ENCODE measurements at places on chromosomes 2 and 18.
A peak's percentile ranks its signal among the peaks of the same experiment; 100 is the strongest.

DNA sequence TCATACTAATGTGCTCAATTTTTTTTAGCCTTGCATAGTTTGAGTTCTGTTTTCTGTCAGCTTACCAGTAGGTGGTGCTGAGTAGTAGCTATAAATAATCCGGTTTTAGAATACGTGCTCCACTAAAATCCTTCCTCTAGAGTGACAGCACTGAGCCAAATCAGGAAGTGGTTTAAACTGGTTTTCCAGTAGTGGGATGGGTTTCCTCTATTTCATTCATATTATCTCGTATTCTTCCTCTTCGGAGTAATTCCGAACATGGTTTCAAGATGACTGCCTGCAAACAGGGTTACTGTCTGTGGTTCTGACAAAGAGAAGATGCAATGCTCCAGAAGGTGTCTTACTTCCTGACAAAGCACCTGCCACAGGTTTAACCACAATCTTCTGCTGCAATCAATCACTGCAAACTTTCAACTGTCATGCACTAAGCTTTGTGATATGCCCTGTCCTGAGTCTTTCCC is 496.9 kb upstream of the VRK2 start:
- DNase-seq, result no peak

DNA sequence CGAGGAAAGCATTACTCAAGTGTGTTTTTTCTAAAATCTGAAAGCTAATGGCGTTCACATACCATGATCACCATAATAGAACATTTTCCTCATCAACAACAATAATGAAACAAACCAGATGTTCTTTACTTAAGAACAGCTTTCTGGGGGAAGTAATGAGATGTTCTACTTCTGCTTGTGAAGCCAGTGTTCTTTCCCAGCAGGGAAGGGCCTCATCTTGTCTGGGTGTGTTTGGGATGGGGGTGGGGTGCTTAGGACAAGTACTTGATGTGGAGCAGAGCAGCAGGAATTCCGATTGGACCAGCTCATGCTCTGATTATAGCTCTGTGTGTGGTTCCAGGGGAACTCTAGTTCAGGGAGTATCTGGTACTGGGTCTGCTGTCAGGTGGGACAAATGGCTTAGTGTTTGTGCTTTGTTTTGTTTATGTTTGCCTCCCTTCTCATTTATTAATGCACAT is 163.0 kb upstream of the NOSTRIN start:
- DNase-seq, result peak; percentile 75

- DNase-seq, result no peak
Measured at GRCh38 chr18:24071029-24071428, 56.5 kb downstream of the TTC39C start.

- no peak for DNase-seq
Measured at GRCh38 chr2:104163611-104164130, 690.2 kb upstream of the POU3F3 start.

DNA sequence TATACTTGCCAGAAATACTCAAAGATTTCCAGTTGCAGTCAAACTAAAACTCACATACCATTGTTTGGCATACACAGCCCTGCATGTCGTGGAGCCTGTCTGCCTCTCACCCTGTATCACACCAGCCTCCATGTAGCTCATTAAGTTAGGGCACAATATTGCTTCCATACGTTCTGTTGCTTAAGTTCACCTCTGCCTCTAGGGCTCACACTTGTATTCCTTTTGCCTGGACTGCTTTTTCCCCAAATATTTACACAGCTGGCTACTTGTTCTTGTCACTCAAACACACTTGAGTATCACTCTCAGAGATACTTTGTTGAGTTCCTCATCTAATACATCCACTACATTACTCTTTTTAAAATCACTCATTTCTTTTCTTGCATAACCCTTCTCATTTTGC is 83.1 kb downstream of the PTH2R start:
- no peak for DNase-seq

DNA sequence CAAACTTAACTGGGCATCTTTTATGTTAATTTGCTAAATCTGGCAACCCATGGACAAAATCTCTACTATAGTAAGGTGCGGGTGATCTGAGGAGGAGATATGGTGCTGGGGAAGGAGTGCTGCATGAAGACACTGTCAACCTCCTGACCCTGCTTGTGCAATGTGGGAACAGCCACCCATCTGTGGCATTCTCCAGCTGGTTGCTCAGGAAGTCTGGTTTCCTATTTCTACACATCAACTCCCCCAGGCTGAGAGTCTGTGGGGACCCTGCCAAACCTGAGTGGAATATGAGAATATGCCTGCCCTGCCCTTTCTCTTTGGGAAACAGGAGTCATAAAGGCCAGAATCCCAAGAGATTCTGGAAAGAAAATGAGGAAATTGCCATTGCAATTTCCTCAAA is 60.1 kb upstream of the PAX3 start:
- no peak for DNase-seq

- no peak for DNase-seq
Measured at GRCh38 chr18:73331212-73331772, 463.5 kb upstream of the NETO1 start.

DNA sequence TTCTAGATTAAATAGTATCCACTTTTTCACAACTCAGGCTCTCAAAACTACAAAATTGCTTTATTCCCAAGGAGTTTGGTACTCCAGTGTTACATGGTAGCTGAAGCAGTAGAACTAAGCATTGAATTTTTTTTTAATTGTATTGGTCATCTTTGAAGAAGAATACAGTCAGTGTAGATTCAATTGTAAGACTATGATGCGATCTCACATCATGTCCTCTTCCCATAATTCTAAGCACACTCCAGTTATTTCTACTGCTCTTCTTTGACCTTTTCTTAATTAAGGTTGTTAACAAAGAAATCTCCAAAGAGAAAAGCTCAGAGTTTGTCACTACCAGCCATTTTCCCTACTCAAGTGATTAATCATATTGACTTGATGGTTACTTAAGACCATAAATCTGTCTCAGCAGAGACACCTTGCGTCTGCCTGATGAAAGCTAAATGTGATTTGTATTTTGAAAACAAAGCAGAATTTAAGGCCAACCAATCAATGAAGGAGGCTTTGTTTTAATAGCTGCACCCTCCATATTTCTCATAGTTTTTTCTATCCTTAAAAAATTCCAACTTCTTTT is 130.2 kb downstream of the DTNA start:
- DNase-seq, result no peak

GRCh38 chr2:224284134-224284946 is 117.6 kb downstream of the FAM124B start:
- DNase-seq, result no peak

DNA sequence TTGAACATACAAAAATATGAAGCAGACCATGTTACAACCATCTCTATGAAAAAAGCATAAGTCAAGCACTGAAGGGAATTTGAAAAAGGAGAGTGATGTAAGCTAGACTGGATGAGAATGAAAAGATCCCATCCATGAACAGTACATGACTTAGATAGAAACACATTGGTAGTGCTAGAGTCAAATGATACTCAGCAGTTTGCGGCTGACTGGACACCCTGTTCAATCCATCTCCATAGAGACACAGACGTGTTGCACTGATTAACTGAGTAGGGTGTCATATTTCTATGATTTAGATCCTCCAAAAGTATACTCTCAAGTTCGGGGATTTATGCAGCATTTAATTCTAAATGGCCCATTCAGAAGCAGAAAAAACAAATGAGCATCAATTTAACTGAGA is 674.3 kb upstream of the NRXN1 start:
- no peak for DNase-seq

DNA sequence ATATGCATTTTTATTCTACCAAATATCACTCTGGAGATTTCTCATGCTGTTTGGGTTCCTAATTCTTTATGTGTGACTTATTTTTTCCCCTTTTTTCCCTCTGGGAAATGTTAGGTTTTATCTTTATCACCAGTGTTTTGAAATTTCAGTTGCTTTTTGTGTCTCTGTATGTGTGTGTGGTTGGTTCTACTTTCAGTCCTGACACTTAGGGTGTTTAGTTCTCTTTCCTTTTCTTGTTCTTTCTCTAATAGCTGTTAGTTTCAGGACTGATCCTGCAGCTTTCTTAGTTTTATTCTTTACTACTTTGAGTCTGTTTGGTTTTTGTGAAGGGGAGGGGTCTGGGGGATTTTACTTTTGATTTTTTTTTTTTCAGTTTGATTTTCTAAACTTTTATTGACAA is 23.1 kb downstream of the PPM1B start:
- DNase-seq, result no peak

DNA sequence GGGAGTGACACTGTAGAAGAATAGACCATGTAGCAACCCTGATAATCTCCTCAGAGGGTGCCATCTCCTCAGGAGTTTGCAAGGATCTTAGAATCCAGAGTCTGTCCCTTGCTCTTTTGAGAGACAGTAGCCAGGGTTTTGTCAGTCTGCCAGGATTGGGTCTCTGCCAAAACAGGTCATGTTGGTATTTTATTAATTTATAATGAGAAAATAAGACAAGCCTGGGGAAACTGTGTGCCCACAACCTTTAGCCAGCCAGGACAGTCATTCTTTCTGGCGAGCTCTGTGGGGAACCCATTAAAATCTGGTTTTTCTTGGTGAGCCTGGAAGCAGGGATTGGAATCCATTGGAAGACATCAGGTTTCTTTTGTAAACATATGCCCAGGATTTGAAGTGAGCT is 78.6 kb downstream of the PTPRM start:
- DNase-seq, result no peak

DNA sequence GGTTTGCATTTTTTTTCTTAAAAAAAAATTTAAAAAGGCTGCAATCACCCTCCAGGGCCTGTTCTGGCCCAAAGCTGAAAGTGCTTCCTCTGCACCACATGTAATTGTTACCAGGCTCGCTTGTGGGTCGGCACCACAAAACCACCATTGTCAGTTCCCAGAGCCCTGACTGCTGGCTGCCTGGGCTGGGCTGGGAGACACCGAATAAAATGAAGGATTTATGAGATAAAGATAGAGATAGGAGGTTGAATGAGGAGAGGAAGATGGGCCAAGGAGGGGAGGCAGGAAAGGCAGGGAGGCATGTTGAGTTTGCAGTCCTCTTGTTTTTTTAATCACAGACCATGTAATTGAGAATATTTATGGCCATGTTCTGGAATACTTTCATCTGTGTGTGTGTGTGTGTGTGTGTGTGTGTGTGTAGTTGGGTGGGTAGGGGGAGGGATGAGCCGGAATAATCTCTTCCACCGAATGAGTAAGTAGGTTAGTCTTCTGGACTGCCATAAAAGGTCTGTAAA is 14.7 kb downstream of the NRP2 start:
- no peak for DNase-seq

DNA sequence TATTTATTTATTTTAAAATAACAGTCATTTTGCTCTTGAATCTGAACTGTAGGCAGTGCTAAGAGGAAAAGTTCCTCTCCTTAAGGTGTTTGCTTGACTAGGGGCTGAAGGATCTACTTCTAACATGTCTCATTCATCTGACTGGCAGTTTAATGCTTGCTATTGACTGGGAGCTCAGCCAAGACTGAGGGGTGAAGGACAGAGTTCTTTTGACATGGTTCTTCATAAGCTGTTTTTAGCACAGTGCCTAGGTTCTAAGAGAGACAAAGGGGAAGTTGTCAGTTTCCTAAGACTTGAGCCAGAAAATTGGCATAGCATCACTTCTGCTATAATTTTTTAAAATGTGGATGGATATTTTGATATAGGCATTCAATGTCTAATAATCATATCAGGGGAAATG is 73.0 kb downstream of the COMMD1 start:
- no peak for DNase-seq

DNA sequence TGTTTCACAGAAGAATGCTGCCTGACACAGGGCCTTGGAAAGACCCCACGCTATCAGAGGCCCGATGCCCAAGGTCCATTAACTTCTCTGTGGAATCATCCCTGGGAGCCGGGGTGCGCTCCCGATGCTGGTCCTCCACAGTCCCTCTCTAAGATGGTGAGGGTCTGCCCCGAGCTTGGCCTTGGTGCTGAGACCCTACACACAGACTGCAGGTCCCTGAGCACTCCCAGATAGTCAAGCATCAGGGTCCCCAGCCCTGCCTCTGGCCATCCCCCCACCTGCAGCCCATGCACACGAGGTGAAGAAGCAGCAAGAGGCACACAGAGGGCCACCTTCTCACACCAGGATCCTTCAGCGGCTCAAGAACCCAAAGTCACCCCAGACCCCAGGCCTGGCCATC is 263.3 kb downstream of the MYCN start:
- no peak for DNase-seq

- no peak for DNase-seq
Measured at GRCh38 chr2:158489366-158490112, 32.8 kb downstream of the PKP4 start.

DNA sequence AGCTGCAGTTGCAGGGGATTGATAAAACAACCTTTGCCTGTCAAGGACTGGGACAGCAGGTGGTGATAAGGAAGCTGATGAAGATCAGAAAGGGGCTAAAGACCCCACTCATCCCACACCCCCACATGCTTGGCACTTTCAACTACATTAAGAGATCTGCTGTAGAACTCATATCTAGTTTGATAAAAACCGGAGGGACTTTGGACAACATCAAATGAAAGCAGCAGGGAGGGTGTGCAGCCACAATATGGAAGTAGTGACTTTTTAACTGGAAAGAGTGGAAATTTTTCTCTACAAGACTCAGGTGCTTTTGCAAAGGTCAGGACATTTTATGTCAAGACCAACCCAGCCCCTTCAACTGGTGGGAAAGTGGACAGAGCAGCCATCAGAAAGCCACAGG is 56.8 kb downstream of the TBC1D8 start:
- no peak for DNase-seq

- DNase-seq, result no peak
Measured at GRCh38 chr2:188142636-188143295, 148.9 kb upstream of the GULP1 start.

DNA sequence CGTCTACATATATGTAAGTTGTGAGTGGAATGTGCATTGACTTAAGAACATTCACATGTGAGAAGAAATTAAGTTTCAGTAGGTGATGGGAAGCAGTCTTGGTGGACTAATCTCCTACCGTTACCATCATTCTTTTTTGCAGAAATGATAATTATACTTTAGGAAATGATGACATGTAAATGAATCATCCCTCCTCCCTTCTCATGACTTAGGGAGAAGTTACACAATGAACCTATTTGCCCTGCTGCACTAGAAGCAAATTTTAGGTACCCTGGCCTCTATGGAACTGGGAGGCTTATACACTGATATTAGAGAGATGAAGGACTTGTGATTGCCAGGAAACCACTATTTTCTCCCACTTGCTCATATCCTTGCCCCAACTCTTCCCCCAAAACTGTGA is 214.2 kb downstream of the CALCRL start:
- no peak for DNase-seq

DNA sequence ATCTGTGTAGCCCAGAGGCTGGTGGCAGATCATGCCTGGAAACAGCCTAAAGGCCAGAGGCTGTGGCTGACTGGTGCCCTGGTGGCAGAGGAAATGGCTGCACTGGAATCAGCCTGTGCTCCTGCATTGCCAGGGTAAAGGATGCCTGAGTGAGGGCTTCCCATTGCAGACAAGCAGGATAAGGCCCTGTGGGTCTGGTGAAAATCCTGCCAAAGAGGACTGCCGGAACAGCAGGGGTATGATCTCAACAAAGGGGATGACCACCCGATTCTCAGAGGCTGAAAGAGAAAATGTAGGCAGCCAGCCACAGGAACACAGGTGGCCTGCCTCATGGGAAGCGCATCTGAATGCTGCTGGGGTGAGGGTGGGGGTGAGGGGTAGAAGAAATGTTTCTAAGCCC is 48.2 kb downstream of the FBXO48 start:
- no peak for DNase-seq
